ENCODE measurements at places on chromosomes 12 and 14.

- no peak for DNase-seq
Measured at GRCh38 chr12:28014196-28014595, 41.7 kb upstream of the PTHLH start.

GRCh38 chr14:70203686-70204085, 14.9 kb upstream of the SLC8A3 start:
- no peak for DNase-seq

GRCh38 chr12:30796313-30796780, 41.6 kb upstream of the CAPRIN2 start:
- DNase-seq = no peak

DNA sequence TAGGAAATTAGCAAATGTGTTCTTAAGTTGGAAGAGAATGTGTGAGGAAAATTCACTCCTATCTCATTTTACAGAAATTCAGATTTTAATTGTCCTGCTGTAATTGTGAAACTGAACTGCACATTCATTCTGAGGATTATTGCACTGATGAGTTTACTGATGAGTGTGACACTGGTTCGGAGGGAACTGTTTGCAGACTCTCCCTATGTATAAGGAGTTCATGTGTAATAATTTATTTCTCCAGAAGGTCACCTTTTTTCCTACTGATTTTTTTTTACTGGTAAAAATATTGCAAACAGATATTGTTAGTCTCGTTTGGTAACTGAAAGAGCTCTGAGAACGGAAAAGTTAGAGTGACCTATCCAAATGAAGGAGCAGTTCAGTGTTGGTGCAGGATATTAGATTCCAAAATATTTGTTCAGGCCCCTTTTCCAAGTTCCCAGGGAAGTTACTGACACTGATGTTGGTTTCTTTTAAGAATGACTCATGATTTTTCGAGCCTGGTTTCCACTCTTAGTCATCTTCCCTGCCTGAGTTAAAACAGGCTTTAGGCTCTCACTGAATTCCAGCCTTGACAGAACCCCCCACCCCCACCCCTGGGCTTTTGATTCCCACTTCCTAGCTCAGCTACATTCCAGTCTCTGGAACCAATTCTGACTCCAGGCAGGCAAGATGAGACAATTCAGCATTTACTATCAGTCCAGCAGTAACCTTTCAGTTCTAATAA, 18.4 kb downstream of the ANO6 start:
- DNase-seq = peak; percentile 97

DNA sequence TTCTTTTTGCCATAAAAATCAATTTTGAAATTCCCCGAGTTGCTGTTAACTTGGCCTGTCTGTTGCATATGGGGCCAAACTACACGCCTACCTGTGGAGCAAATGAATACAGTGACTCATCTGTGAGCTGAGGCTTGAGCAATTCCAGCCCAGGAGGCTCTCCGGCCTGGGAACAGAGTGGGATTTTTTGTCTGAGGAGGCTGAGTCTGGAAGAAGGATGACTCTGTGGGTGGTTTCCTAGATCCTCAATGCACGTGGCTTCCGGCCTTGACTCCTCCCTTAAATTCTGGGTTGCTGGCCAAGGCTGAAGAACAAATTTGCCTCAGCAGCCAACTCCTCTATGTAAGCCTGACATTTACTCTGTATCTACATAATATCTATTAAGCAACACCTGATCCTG, 124.1 kb downstream of the SSPN start:
- DNase-seq = no peak

DNA sequence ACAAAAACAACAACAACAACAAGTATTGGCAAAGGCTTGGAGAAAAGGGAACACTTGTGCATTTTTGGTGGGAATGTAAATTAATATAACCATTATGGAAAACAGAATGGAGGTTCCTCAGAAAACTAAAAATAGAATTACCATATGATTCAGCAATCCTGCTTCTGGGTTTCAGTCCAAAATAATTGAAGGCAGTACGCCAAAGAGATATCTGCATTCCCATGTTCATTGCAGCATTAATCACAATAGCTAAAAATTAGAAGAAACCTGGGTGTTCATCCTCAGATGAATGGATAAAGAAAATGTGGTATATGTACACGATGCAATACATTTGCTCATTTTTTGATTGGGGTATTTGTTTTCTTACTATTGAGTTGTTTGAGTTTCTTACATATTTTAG, 813.0 kb downstream of the NRXN3 start:
- DNase-seq = no peak

DNA sequence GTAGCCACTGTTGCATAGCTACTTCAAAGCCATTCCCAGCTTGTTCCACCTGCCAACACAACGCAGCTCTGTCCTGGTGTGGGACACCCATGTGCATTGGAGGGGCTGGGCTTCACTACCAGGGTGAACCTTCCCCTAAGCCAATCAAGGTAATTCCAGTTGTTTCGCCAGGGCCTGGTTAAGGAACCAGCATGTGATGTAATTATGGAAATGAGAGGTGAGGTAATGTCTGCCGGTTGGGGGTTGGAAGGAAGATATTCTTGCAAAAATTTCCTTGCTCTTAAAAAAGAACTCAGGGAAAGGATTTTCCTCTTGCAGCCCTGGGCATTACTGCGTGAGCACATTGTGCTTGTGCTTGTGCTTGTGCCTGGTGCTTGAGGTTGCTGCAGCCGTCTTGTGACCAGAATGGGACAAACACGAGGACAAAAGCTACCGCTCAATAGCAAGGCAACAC, 14.9 kb downstream of the TUBA1C start:
- DNase-seq = no peak

- DNase-seq = no peak
Measured at GRCh38 chr14:32756775-32757174, 181.9 kb upstream of the NPAS3 start.

GRCh38 chr12:56840922-56841321, 77.8 kb downstream of the HSD17B6 start:
- DNase-seq = no peak

DNA sequence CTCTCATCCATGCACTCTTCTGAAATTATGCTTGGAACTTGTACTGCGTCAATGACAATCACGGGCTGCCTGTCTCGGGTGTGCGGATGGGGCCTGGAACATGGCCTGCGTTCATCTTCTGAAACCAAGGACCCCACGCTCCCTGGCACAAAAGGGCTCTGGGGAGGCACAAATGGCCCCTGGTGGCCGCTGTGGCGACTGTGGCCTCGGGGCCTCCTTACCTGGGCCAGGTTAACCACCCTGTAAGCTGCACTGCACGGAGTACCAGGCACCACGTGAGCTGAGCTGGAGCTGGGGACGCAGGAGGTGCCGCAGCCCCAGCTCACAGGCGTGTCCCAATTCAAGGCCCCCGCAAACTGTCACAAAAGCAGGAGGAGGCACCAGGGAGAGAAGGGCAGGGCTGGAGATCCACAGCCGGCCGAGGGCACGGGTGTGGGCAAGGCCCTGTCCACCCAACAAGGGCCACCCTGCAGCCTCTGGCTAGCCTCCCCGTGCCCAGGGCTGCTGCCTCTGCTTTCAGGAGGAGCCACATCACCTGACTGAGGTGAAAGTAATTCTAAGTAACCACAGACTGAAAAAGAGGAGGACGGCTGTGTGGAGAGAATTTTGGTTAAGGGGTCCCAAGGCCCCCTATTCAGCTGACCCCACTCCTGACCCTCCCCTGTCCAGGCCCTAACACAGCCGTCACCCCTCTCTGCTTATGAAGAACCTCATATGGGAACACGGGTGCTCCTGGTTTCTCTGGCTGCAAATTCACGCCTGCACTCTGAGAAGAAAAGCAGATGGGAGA, 61.1 kb upstream of the GALNT9 start:
- no peak for DNase-seq

DNA sequence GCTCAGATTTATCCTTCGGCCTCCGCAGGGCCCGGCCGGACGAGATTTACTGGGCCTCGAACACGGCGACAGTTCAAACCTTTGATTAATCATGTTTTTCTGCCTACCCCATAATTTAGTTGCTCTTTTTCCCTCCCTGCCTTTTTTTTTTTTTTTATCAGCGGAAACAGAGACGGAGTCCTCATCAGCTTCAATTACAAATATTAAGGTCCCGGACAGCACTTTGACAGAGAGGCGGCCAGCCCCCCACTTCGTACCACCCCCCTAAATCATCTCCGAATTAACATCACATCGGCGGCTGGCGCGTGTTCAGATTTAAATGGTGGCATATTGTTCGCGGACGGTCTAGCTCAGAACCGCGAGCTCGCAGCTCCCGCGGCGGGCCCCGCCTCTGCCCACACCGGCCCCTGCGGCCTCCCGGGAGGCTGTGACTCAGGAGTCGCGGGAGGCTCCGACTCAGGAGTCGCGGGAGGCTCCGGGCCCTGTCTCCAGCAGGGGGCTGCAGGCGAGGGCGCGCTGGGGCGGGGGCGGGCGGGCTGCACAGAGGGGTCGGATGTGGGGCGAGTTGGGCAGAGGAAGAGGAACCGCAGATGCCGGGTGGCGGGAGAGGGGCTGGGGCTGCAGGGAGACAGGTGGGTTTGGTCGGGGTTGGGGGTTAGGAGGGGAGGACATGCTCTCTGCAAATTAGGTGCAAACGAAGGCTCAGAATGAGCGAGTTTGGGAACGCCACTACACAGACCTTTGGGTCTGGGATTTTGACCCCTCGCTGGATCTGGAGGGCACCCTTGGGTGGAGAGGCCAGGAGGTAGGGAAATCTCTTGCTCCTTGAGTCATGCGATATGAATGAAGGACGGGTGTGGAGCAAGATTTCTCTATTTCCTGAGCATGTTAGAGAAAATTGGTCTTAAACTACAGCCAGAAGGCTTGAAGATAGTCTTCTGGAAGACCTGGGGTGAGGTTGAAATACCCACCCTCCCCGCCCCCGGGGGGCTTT, 19.6 kb upstream of the ATP5MC2 start:
- no peak for DNase-seq

- DNase-seq = no peak
Measured at GRCh38 chr12:1504895-1505311, 89.5 kb downstream of the FBXL14 start.

DNA sequence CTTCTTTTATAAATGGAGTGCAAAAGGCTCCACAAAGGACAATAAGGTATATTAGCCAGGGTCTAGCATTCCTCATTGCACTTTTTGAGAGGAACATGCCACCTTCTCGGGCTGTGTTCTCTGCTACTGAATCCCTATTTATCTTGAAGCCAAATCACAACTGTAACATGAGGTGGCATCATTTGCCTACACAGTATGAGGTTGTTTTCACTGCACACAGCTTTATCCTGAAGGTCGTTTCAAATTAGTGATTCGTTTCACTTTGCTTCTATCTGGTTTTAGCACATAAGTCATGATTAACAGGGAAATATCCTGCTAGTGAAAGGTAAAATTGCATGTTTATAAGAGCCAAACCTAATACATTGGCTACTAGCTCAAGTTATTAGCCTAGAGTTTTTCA, 153.8 kb downstream of the SLC35F4 start:
- DNase-seq = no peak

DNA sequence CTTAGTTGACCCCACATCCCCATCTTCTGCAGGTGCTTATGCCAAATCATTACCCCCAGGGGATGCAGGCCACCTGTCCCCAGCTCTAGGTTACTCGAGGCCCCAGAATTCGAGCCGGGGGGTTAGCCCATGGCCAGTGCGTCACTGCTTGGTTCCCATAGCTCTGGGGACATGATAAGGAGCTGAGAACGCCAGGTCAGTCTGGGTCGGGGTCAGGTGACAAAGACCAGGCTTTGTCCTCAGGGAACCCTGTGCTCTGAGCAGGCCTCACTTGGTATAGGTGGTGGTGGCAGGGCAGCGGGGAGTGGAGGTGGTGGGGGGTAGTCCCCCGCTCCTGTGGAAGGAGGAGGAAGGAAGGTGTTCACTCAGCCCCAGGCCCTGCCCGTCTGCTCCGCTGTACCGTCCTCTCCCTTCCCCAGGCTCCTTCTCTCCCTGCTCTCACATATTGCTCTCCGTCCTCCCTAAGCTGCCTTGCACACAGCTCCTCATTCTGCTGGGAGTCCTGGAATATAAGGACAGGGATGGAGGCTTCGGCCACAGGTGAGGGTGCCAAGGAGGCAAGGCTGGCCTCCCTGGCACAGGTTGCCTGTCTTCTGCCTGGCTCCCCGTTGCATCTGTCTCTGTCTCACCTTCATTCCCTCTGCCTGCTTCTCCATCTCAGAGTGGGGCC, 2.0 kb upstream of the MYH6 start:
- DNase-seq = no peak

DNA sequence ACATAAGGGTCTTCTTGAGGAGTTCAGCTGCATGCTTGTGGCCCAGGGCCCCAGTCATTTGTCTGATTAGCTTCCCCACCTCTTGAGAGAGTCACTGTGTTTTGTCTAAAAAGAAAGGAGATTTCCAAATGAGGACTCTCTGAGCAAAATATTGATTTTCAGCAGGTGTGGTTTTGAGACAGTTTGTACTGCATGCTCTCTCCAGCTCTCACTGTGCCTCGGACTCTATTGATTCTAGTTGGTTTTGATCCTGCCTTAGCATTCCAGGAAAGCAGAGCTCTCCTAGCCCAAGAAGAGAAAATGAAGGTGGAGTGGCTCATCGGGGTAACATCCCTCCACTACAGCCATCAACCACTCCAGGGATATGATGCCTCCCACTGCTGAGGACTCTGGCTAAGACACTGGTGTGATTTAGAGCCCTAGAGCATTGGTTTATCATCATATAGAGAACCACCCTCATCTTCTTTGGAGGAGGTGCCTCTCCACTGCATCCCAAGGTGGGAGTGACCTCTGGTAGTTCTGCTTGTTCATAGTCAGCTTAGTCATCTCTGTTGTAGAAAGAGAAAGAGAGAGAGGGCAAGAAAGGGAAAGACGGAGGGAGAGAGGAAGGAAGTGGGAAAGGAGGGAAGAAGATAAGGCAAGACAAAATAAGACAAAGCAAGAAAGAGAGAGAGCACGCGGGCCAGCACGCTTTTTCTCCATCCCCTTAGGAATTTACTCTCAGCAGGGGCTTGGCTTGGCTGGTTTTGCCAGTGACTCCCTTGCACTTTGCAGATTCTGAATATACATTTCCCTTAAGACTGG, 365.6 kb downstream of the DPF3 start:
- DNase-seq = no peak

DNA sequence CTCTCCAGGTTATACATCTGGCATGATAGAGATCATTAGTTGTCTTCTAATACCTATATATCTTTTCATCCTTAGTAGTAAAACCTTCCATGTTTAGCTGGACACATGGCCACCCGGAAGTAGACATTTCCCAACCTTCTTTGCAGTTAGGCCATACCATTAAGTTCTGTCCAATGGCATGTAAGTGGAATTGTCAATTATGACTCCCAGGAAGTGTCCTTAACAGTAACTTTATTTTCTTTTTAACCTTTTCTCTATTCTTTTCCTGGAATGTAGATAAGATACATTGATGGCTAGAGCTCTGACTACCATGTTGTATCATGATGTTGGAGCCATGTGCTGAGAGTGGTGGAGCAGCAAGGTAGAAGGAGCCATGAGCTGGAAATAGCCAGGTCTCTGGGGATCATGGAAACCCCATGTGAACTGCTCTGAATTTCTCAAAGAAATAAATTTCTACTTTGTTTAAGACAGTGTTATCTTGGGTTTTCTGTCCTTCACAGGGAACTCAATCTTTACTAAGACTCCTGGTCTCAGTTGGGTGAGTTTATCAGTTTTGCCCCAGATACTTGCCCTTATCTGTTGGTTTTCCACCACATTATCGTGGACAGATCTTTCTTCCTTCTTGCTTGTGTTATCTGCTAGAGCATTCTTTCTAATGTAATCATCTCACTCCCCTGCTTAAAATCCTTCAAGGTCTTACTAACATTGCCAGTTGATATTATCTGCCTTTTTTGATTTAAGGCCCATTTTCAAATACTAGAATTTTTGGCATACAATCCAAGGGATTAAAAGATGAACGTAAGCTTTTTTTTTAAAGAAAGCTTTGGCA, 5.1 kb upstream of the LTA4H start:
- DNase-seq = no peak

All from foreskin melanocyte (primary cell).